Stimulated activated CD4-positive, alpha-beta T cell treated with anti-CD3 and anti-CD28 coated beads, TNF-alpha, amount 100 ng/mL, for 1 hour (primary cell): ENCODE measurements at places on chromosomes 5 and 9.
A peak's percentile ranks its signal among the peaks of the same experiment; 100 is the strongest.

DNA sequence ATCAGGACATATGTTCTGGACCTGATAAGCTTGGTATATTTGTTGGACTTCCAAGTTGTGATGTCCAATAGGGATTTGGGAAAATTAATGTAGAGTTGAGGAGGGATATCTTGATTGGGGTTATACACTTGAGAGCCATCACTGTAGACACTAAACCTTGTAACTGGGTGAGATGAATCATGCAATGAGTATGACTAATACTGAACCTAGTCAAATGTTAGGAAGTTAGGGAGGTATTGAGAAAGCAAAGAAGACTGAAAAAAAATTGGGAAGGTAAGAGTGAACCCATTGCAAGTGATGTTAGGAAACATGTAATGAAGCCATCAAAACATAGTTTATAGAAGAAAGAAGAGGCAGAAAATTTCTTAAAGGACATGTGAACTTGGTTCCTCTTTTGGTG, 668.4 kb upstream of the CDH9 start:
- no peak for DNase-seq

- DNase-seq = no peak
Measured at GRCh38 chr5:73358366-73358765, 90.2 kb downstream of the FOXD1 start.

GRCh38 chr5:86542532-86542931, 75.2 kb upstream of the COX7C start:
- DNase-seq = no peak

- DNase-seq = no peak
Measured at GRCh38 chr9:81754245-81754644, 64.9 kb upstream of the TLE1 start.

GRCh38 chr5:135208903-135209721, 175.1 kb upstream of the PITX1 start:
- DNase-seq = no peak

DNA sequence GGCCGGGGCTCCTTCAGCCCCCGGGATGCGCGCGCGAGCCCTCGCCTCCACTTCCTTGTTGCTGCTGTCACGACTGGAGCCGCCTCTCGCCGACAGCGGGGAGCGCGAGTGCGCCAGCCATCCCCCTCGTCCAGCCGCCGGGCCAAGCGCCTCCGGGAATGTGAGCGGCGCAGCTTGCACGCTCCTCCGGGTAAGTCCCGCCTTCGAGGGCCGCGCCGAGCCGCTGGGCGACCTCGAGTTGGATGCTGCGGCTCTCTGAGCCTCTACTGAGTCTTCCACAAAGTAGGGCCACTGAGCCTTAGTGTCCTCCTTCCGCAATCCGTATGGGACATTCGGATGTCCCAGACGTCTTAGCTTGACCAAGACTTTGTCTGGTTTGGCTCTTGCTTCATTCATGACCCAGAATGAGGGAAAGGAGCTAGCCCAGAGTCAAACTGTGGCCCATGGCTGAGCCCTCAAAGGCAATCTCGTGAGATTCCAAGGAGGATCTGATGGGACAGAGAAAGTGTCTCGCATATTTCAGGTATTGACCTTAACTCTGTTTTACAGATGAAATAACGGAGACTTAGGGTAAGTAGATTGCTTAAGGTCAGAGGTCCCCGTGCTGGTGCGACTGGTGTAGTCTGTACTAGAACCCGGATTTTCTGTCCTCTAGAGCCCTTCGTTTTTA, 586 bp downstream of the HMGXB3 start:
- peak; percentile 10 for DNase-seq

GRCh38 chr5:74482990-74483389, 157.5 kb downstream of the ENC1 start:
- no peak for DNase-seq

DNA sequence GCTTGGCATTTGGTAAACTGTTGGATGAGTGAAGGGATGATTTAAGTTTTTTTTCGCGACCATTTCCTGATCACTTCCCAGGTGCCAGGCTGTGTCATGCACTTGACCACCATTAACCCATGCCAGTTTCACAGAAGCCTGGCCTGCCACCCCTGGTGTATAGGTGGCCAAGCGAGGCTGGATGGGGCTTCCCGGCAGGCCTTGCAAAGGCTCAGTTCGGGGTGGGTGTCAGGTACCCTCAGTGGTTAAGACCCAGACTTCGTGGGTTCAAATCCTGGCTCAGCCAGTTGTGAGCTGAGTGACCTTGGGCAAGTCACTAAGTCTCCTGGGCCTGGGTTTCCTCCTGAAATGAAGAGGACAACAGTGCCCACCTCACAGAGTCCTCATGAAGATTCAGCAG, 2.3 kb downstream of the MED22 start:
- no peak for DNase-seq

- DNase-seq = no peak
Measured at GRCh38 chr5:5531371-5531770, 108.9 kb downstream of the ICE1 start.

- DNase-seq = no peak
Measured at GRCh38 chr5:120053841-120054240, 410.3 kb upstream of the PRR16 start.

DNA sequence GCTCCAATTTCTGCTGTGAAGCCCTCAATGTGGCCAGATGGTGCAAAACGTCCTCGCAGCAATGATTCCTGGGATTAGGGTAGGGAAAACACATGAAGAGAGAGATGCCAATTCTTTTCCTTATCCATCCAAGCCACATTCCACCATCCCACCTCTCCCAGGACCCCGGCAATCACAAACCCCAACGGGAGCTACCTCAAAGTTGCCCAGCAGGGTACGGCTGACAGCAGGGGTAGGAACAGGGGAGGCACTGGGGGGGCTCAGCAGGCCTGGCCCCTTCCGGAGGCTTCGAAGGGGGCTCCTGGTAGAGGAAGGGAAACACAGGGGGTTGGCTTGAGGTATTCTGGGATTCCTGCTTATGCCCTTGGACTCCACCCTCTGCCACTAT, 3.4 kb upstream of the STOML2 start:
- DNase-seq = no peak

- no peak for DNase-seq
Measured at GRCh38 chr9:4421847-4422246, 68.4 kb upstream of the SLC1A1 start.
